ENCODE measurements at places on chromosomes 6 and 20.

GRCh38 chr20:32249030-32249738 is 28.3 kb upstream of the KIF3B start:
- no peaks in the 10 kb centered on the region for H3K27me3 ChIP-seq
- H3K4me1 ChIP-seq, result no peaks in the 10 kb centered on the region
- no peak overlapping the region for H3K4me3 ChIP-seq
- no peaks in the 10 kb centered on the region for H3K36me3 ChIP-seq
- DNase-seq, result no peak

DNA sequence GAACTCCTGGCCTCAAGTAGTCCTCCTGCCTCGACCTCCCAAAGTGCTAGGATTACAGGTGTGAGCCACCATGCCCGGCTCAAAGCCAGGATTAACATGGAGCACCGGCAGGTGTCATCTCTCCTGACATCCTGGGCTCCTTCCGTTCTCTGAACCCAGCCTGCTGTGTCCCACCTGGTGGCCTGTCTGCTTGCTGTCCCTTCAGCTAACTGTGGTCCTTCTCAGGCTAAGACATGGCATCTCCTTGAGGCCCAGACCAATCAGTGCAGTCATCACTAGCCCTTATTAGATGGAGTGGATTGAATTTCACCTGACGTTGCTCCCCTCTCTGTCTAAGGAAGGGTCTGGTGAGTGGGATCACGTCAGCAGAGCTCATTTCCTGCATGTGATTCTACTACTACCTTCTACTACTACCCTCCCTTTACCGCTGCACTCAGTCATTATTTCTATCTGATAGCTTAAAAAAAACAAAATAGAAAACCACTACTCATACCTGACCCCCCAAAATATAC is 28.0 kb upstream of the SYNJ2 start:
- H3K27ac ChIP-seq, result no peak overlapping the region
- H3K36me3 ChIP-seq, result peaks cover 16% of the 10 kb centered on the region
- peaks cover 6% of the 10 kb centered on the region for H3K27me3 ChIP-seq

GRCh38 chr20:51299413-51299812 is 243.1 kb downstream of the NFATC2 start:
- DNase-seq, result no peak
- no peaks in the 10 kb centered on the region for H3K36me3 ChIP-seq
- no peak overlapping the region for H3K4me3 ChIP-seq
- H3K27me3 ChIP-seq, result peaks cover under 1% of the 10 kb centered on the region
- no peaks in the 10 kb centered on the region for H3K4me1 ChIP-seq

- H3K36me3 ChIP-seq, result no peaks in the 10 kb centered on the region
- H3K4me3 ChIP-seq, result no peak overlapping the region
- no peaks in the 10 kb centered on the region for H3K27me3 ChIP-seq
- H3K4me1 ChIP-seq, result peaks cover 21% of the 10 kb centered on the region
- no peak overlapping the region for H3K27ac ChIP-seq
- no peak for DNase-seq
Observed at GRCh38 chr6:25320459-25320858, 41.3 kb downstream of the CARMIL1 start.

GRCh38 chr20:17871886-17872285 is 96.7 kb downstream of the SNX5 start:
- DNase-seq, result no peak
- peaks cover 21% of the 10 kb centered on the region for H3K27me3 ChIP-seq

DNA sequence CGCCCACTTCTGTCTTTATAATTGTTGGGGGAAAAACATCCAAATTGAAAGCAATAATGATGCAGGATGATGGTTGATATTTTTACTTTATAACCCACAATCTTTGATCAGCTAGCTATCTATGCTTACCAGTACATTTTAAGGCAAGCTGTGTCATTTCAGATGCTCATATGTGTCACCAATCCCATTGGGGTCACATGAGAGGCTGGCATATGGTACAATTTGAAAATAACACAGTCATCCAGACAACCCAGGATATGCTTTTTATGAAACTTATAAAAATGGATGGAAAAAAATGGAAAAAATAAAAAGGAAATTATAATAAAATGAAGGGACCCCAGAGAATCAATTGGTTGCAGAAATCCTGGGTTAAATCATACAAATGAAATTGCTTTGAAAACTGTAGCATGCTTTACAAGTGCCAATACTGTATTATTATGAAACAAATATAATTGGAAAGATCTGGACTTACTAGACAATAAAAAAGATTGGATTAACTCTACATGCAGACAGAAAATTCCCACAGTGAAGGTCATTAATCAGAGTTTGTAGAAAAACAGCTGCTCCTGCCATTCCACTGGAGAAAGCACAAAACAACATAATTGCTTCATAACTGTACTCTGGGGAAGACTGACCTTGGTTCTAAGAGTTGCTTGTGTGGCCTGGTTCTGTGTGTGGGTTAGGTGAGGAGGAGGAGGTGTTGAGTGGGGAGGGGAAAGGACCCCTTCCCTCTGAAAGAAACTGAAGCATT is 13.3 kb upstream of the PRIM2 start:
- H3K27ac ChIP-seq, result no peak overlapping the region
- H3K27me3 ChIP-seq, result peaks cover 16% of the 10 kb centered on the region
- no peaks in the 10 kb centered on the region for H3K36me3 ChIP-seq
- H3K4me1 ChIP-seq, result no peaks in the 10 kb centered on the region
- no peak for DNase-seq
